ENCODE measurements at places on chromosomes 7 and 10. TPM values are rescaled to one million over a fixed set of nuclear protein-coding genes. Genes with fewer than 3 reads are reported as not detected.

DNA sequence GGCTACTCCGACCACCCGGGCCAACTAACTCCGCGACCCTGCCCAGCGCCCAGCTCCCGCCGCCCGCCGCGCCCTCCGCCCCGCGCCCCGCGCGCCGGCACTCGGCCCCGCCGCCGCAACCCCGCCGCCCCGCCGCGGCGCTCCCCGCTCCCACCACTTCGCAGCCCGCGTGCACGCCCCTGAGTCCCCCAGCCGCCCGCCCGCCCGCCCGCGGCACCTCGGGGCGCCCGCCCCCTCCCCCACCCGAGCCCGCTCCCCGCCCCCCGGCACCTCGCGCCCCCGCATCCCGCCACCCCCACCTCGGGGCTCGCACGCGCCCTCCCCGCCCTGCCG is 598 bp downstream of the JAZF1 start:
- no peaks in the 10 kb centered on the region for H3K27me3 ChIP-seq
- H3K4me1 ChIP-seq, result peaks cover 33% of the 10 kb centered on the region
- peaks cover 7% of the 10 kb centered on the region for H3K36me3 ChIP-seq

DNA sequence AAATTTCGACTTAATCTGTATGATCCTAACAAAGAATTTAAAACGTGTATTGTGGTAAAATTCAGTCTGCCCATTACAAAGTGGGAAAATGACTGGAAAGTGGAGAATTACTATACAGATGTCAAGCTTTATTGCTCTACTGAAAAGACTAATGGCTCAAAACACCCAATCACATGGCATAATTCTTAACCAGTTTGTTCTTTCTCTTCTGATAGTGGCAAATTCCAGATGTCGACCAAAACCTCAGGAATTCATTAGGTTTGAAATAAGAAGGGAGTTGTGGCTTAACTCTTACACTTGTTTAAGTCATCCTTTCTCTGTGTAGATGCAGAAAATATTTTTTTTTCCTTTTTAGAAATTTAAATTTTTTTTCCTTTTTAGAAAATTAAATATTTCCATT is 1254.9 kb upstream of the LRRN3 start:
- no peaks in the 10 kb centered on the region for H3K36me3 ChIP-seq
- no peak for DNase-seq
- H3K27ac ChIP-seq, result no peak overlapping the region
- H3K27me3 ChIP-seq, result no peaks in the 10 kb centered on the region
- no peak overlapping the region for H3K4me3 ChIP-seq

DNA sequence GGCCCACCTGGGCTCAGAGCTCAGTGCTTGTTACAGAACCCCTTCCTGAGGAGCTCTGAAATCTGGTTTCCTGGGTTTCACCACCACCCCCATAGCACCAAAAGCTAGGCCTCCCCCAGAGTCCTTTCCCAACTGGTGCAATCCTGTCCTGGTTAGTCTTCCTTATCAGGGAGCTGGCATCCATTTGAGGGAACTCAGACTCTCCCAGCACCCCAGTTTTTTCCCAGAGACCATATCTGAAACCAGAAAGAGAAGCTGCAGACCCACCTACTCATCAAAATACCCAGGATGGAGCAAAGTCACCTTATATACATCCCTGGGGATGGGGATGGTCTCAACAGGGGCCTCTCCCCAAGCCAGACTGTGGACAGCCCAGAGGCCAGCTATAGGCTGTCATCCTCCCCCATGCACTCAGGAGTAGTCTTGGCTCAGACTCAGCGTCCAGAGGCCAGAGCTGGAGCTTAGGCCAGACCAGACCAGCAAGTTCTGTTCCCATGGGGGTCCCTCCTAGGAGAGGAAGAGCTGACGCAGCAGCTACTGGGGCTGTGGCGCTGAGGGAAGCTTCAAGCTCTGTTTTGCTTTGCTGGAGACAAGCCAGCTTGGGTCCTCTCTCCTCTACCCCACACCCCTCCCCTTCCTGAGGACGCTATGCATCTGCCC is 3.0 kb downstream of the TBATA start:
- no peak for DNase-seq
- H3K4me3 ChIP-seq, result no peak overlapping the region
- H3K27me3 ChIP-seq, result no peaks in the 10 kb centered on the region
- no peak overlapping the region for H3K27ac ChIP-seq
- no peaks in the 10 kb centered on the region for H3K4me1 ChIP-seq

GRCh38 chr7:36512616-36513015 is 123.0 kb downstream of the ANLN start:
- no peak overlapping the region for H3K4me3 ChIP-seq
- no peaks in the 10 kb centered on the region for H3K4me1 ChIP-seq
- DNase-seq, result no peak
- H3K27ac ChIP-seq, result no peak overlapping the region
- no peaks in the 10 kb centered on the region for H3K36me3 ChIP-seq

DNA sequence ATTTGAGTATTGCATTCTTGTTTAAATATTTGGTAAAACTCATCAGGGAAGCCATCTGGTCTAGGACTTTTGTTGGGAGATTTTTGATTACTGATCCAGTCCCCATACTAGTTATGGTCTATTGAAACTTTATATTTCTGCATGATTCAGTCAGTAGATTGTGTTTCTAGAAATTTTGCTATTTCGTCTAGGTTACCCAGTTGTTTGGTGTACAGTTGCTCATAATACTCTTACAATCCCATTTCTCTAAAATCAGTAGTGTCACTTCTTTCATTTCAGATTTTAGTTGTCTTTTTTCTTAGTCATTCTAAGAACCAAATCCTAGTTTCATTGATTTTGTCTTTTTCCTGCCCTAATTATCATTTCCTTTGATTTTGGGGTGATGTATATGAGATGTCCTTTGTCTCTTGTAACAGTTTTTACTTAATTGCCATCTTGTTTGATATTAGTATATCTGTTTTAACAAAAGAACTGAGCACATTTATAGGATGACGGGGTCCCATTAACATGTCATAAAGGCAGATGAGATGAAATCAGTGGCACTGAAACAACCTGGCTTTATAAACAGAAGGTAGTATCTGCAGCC is 7.9 kb downstream of the MALSU1 start:
- no peaks in the 10 kb centered on the region for H3K27me3 ChIP-seq
- no peaks in the 10 kb centered on the region for H3K4me1 ChIP-seq
- H3K36me3 ChIP-seq, result peaks cover 66% of the 10 kb centered on the region
- no peak overlapping the region for H3K27ac ChIP-seq
- no peak overlapping the region for H3K4me3 ChIP-seq

DNA sequence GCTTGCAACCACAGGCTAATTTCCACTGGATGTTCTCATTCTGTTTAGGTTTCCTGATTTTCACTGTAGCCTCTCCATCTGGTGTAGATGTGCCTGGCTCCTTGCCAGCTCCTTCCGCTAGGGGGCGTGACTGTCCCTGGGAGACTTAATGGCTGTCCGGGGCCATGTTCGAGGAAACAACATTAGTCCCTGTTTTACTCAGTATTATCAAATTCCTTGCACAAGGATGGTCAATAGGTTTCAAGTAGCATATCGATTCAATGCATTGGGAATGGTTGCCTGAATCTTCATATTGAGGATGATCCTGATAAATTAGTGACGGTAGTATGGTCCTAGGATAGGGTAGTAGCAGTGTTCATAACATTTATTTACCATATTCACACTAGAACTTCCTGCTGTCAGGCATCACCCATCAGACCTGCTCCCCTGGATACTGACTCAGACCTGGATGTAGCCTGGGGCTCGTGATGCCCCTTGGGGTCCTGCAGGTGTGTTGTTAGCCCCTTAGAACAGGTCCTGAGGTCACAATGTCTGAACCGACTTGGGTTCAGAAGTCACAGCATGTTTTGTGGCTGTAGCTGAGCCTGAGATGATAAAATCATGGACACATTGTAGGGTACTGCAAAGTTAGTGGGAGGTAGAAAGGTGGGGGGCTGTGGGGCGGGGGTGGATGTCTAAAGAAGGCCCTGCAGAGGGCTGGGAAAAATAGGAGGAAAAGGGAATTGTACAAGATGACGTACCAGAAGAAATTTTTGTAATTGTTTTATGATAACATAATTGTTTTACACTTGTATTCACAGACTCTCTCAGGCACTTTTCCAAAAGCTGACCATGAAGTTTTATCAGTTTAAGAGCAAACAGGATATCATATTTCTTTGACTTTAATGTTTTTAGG is 8.9 kb upstream of the EXOC6 start:
- H3K27me3 ChIP-seq, result no peaks in the 10 kb centered on the region
- no peak overlapping the region for H3K27ac ChIP-seq

DNA sequence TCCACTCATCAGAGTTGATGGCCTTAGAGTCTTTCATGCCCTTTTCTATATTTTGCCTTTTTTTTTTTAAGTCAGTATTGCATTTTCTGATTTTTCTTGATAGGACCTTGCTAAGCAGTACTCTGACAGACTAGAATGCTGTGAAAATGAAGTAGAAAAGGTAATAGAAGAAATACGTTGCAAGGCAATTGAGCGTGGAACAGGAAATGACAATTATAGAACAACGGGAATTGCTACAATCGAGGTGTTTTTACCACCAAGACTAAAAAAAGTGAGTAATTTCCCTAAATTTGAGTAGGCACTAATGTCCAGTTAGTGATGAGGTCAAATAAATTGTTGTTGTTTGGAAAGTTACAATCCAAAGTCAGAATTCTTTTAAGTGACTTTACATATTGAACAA is 7.4 kb downstream of the NUB1 start:
- no peak overlapping the region for H3K4me3 ChIP-seq
- DNase-seq, result no peak
- H3K4me1 ChIP-seq, result peaks cover 3% of the 10 kb centered on the region
- H3K27me3 ChIP-seq, result no peaks in the 10 kb centered on the region
- no peak overlapping the region for H3K27ac ChIP-seq
- peaks cover 65% of the 10 kb centered on the region for H3K36me3 ChIP-seq

GRCh38 chr7:90773269-90773668 is 177.1 kb downstream of the CDK14 start:
- H3K27me3 ChIP-seq, result no peaks in the 10 kb centered on the region
- no peak overlapping the region for H3K4me3 ChIP-seq

DNA sequence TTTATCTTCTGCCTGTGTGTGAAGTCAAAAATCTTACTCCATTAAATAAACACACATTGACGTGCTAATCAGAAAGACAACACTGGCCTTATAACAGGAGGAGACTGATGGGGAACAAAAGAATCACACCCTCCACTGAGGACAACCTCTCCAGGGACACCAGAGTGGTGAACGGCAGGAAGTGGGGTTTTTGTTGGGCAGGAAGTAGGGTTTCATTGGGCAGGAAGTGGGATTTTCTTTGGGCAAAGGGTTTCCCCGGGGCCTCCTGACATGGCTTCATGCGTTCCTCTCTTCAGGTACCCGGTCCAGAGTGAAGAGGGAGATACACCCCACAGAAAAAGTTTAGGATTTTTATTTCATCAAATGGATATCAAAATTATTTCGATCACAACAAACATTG is 30.6 kb downstream of the ADARB2 start:
- H3K36me3 ChIP-seq, result no peaks in the 10 kb centered on the region
- no peak for DNase-seq
- H3K27ac ChIP-seq, result no peak overlapping the region
- H3K4me1 ChIP-seq, result no peaks in the 10 kb centered on the region
- peaks cover 6% of the 10 kb centered on the region for H3K27me3 ChIP-seq

DNA sequence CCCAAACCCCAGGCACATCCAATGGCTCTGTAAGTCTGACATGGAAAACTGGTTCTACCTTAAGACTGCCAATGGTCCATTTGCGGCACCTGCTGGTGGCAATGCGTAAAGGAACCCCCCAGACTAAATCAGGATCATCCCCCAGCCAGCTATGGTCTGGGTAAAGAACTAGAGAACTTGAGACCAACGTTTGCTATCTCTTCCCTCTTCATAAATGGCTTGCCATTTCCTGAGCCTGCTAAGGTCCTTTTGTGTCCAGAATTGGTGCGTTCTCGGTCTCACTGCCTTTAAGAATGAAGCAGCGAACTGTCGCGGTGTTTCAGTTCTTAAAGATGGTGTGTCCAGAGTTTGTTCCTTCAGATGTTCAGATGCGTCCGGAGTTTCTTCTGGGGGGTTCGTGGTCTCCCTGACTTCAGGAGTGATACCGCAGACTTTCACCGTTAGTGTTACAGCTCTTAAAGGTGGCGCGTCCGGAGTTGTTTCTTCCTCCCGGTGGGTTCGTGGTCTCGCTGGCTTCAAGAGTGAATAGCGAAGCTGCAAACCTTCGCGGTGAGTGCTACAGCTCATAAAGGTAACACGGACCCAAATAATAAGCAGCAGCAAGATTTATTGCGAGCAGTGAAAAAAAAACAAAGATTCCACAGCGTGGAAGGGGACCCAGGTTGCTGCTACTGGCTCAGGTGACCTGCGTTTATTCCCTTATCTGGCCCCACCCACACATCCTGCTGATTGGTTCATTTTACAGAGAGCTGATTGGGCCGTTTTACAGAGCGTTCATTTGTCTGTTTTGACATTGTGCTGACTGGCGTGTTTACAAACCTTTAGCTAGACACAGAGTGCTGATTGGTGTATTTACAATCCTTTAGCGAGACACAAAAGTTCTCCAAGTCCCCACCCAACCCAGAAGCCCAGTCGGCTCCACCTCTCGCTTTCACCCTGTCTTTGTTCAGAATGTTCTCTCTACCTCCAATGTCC is 95.4 kb downstream of the ELMO1 start:
- H3K36me3 ChIP-seq, result no peaks in the 10 kb centered on the region
- no peaks in the 10 kb centered on the region for H3K27me3 ChIP-seq
- no peak overlapping the region for H3K4me3 ChIP-seq
- DNase-seq, result no peak
- H3K27ac ChIP-seq, result no peak overlapping the region
- H3K4me1 ChIP-seq, result no peaks in the 10 kb centered on the region

- no peak overlapping the region for H3K4me3 ChIP-seq
- no peaks in the 10 kb centered on the region for H3K4me1 ChIP-seq
- no peak overlapping the region for H3K27ac ChIP-seq
- no peaks in the 10 kb centered on the region for H3K36me3 ChIP-seq
- H3K27me3 ChIP-seq, result no peaks in the 10 kb centered on the region
These were observed 140.2 kb upstream of the PRPS1L1 start for GRCh38 chr7:18167815-18168214.

GRCh38 chr7:1100834-1101562 is 13.1 kb downstream of the GPER1 start:
- no peak for DNase-seq
- H3K4me3 ChIP-seq, result no peak overlapping the region
- H3K27me3 ChIP-seq, result no peaks in the 10 kb centered on the region
- H3K27ac ChIP-seq, result no peak overlapping the region

Gene UPK3B
- total RNA-seq, result not detected

Gene ZNF655
- total RNA-seq, result 107 TPM

Gene BUB3
- total RNA-seq, result 387 TPM

Measured in SJSA1 (cell line).